ENCODE measurements at places on chromosomes 4 and X. TPM values are rescaled to one million over a fixed set of nuclear protein-coding genes. Genes with fewer than 3 reads are reported as not detected.

GRCh38 chr4:37568489-37568888, 117.7 kb downstream of the RELL1 start:
- no peak for DNase-seq

GRCh38 chr4:183362916-183363542, 40.8 kb upstream of the CLDN24 start:
- peak; percentile 77 for DNase-seq

- no peak for DNase-seq
Observed at GRCh38 chrX:31130457-31131220, 58.8 kb upstream of the FTHL17 start.

- DNase-seq: peak; percentile 76
Observed at GRCh38 chrX:50579955-50580354, 109.3 kb upstream of the DGKK start.

- DNase-seq: peak; percentile 36
Observed at GRCh38 chrX:115017455-115017854, at the start of gene IL13RA2. TSS of gene IL13RA2 (minus strand) at chrX:115017616. CDS start at chrX:115017269, 347 bp downstream.

GRCh38 chr4:181646864-181647263, 596.3 kb upstream of the TENM3 start:
- no peak for DNase-seq

DNA sequence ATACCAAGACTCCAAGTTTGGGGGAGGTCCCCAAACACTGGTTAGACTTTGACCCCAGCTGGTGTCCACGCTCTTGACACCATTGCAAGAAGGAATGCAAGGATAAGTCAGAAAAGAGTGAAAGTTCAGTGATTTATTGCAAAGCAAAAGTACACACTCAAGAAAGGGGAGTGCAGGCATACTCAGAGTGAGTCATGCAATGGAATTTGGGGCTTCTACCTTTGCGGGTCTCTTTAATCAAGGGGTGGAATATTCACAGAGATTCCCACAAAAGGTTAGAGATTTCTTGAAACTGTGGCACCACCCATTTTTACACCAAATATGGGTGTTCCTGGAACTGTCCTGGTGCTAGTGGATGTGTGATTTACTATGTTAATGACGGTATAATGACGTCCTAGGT, 5.2 kb upstream of the SMIM10L2A start:
- DNase-seq: no peak

- no peak for DNase-seq
Observed at GRCh38 chr4:159012381-159012780, 90.5 kb upstream of the RAPGEF2 start.

DNA sequence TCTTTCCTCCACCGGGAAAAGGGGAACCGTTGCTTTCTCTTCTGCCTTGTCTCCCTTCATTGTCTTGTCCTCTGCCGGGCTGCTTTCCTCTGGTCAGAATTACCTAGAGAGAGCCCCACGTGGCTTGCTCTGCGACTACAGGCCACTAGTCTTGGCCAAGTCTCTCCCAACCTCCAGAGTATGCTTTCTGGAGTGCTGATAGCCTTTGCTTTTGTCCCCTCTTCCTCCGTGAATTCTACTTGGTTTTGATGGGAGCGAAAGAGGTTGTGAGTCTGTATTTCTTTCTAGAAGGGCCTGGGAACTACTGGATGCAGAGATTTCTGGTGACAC, 5.3 kb upstream of the POU4F2 start:
- DNase-seq: no peak

DNA sequence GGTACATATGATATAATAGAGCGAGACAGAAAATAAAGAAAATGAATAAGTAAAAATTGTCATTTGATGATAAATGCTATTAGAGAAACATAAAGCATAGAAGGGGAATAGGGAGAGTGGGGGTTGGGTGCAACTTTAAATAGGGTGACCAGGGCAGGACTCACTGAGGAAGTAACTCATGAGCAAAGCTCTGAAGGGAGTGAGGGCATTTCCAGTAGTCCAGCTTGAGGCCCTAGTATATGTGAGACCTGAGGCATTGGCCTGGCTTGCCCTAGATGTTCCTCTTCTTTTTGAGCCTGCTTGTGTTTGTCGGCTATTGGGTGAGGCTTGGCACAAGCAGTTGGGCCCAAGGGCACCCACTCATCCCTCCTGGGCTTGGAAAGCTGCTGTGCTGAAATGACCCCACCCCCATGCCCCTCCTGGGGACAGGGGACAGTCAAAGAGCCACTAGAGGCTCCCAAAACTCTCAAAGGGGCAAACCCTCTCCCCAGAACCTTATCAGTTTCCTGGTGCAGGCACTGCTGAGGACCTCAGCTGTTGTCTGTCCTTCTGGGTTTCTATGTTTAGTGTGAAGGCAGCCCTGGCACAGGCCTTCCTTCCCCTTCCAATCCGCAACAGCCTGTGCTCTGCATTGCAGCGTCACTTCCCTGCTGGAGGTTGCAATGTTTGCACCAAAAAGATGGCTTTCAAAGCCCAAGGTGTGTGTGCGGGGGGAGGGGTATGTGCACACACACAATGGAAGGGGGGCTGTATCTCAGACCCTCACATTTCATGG, 40.1 kb downstream of the APLN start:
- no peak for DNase-seq

DNA sequence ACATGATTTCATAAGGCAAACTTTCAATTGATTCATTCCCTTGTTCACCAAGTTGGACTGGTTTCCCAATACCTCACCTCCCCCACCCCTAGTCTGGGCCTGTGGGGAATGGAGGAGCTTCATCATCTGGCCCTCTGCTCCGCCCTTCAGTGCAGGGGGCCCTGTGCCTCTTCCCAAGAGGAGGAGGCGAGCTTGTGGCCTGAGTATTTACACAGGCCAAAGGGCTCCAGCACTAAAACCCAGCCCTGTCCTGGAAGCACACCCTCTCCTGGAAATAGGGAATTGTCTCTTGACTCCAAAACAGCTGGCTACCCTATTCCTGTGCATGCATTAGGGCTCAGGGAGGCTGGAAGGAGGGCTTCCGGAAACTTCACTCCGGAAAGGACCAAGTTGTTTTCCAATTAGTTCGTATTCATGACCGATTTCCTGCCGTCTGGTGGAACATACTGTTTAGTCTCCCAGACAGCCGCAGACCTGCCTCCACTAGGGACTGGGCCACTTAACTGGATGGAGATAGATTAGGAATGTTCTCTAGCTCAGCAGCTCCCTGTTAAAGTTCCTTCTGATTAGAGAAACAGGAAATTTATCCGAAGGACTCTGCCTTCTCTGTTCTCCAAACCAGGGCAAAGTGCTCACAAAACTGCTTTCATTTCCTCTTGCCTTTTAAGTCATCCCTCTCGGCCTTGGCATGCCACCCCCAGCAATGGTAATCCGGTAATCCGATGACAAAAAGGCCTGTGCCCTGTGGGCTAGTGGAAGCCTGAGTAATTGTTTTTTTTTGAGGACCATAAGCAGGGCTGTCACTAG, 5.8 kb downstream of the SRPX2 start:
- DNase-seq: peak; percentile 93

- no peak for DNase-seq
Observed at GRCh38 chr4:123060039-123060770, 137.8 kb upstream of the NUDT6 start.

DNA sequence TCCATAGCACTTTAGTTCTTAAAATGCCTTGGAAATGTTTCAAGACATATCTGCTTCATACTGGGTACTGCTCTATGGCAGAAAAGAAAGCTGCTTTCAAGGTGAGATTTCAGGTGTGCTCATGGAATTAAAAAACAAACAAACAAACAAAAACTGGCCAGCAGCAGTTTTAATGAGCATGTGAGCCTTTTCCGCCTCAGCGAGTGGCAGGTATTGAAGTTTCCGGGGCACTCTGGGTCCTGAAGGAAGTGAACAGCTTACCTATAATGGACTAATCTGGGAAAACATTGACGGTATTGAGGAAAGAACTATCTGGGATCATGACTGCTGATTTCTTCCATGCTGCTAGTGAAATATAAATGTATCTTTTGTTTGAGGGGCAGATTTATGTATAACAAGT, 194.6 kb downstream of the MAML3 start:
- no peak for DNase-seq

DNA sequence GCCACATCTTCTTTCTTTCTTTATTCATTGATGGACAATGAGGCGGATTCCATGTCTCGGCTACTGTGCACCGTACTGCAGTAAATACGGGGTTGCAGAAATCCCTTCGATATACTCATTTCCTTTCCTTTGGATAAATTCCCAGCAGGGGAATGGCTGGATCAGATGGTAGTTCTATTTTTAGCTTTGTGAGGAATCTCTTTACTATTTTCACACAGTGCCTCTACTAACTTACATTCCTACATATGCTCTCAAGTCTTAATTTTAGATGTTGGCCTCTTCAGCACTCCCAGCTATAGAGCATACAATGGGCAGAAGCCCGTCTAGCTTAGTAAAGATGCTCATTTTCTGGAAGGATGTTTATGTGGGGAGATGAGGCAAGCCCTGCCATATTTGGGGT, 317.4 kb downstream of the ASMT start:
- DNase-seq: no peak

- no peak for DNase-seq
Observed at GRCh38 chr4:87090305-87090704, 130.1 kb downstream of the KLHL8 start.

- no peak for DNase-seq
Observed at GRCh38 chr4:39648213-39648612, 9.5 kb upstream of the SMIM14 start.

DNA sequence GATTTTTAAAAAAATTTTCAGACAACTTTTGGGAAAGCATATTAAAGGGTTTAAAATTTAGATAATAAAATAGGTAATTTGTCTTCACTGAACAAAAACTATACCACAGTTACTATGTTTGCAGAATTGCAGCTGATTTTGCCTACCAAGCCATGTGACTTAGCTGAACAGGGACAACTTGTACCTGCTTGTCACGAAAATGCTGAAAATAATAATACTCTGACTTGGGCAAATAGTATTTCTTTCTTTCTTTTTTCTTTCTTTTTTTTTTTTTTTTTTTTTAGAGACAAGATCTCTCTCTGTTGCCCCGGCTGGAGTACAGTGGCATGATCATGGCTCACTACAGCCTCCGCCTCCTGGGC, 225.2 kb upstream of the PPP1R2C start:
- no peak for DNase-seq

GRCh38 chr4:58732973-58733372, 1622.8 kb upstream of the IGFBP7 start:
- DNase-seq: no peak

The PCGF3 gene
- 104 TPM for total RNA-seq

The ATP8A1 gene
- 16.7 TPM for total RNA-seq

The ADH4 gene
- total RNA-seq: not detected

The CTPS2 gene
- 20.8 TPM for total RNA-seq

The ATP1B4 gene
- total RNA-seq: not detected

The RAB9B gene
- total RNA-seq: 0.56 TPM

The UGT8 gene
- total RNA-seq: 0.05 TPM

The DRP2 gene
- total RNA-seq: 0.05 TPM

The GNPDA2 gene
- total RNA-seq: 18.3 TPM

The DMRTC1 gene
- total RNA-seq: not detected

The HELQ gene
- 14.1 TPM for total RNA-seq

Measured in dermis blood vessel endothelial cell (primary cell).